ENCODE measurements at places on chromosomes 2 and 18. TPM values are rescaled to one million over a fixed set of nuclear protein-coding genes. Genes with fewer than 3 reads are reported as not detected.
A peak's percentile ranks its signal among the peaks of the same experiment; 100 is the strongest.

The IL1RN gene
- total RNA-seq, result not detected

The FSHR gene
- total RNA-seq, result 0.38 TPM

The CAPN14 gene
- total RNA-seq, result 0.14 TPM

The AAMP gene
- 78.8 TPM for total RNA-seq

The NEU2 gene
- total RNA-seq, result not detected

The KCNG2 gene
- 0.16 TPM for total RNA-seq

The ATP8B1 gene
- total RNA-seq, result 6.9 TPM

The TCF23 gene
- not detected for total RNA-seq

The KCNJ13 gene
- not detected for total RNA-seq

The HSBP1L1 gene
- total RNA-seq, result 3.8 TPM

The DLGAP1 gene
- total RNA-seq, result 2.3 TPM

GRCh38 chr2:21220930-21221329 lies 97.2 kb downstream of the TDRD15 start:
- no peaks in the 10 kb centered on the region for H3K36me3 ChIP-seq
- H3K27ac ChIP-seq, result no peak overlapping the region
- no peak for DNase-seq
- no peaks in the 10 kb centered on the region for H3K27me3 ChIP-seq

DNA sequence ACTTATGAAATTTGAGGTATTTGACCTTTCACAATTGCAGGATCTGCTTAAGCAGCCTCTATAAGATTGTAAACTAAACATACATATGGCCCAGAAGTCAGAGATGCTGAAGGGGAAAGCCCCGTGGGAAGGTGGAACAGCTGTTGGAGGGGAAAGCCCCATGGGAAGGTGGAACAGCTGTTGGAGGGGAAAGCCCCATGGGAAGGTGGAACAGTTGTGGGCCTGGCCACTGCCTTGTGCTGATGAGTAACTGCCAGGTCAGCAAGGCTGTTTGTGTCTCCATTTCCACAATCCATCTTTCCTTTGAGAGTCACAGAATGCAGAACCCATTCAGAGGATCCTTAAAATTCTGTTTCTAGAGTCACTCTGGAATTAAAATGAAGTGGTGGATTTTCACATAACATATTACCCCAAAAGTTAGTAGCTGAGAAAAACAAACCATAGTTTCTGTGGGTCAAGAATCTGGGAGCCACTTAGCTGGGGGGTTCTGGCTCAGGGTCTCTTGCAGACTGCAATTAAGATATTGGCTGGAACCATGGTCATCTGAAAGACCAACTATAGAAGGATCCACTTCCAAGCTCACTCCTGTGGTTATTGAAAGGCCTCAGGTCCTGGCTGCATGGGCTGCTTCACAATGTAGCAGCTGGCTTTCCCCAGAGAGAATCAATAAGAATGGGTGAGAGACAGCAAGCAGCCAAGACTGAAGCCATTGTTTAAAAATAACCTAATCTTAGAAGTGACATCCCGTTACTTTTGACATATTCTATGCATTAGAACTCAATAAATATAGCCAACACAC lies 86.6 kb upstream of the CAVIN2 start:
- no peak overlapping the region for H3K4me3 ChIP-seq
- H3K36me3 ChIP-seq, result no peaks in the 10 kb centered on the region
- peak; percentile 15 for DNase-seq

DNA sequence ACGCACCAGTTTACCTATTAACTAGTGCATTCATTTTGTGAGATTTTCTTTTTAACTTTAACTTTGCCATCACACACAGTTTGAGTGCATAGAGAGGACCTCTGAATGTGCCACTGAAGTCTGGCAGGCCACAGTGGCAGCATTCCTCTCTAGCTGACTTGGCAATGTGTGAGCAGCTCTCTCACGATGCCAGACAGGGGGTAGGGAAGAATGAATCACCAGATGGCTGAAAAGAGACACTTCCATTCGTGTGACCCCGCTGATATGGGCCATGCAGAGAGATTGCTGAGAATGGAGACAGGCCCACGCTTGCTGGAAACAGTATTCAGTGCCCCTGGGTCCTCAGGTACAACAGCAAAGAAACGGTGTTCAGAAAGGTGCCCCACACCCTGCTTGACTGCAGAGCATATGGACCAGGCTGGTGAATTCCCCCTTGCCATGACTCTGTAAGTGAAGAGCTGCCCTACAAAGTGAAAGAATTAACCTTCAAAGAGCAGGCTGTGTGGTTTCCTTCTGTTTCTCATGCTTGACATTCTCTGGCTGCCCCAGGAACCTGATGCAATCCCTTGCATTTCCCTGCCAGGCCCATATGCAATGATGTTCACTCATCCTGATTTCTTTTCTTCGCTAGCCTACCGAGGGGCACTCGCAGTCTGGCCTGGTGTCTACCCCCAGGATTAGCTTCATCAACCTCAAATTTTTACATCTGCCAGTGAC lies 236.1 kb downstream of the CDH20 start:
- peak; percentile 86 for DNase-seq
- H3K27ac ChIP-seq, result peak overlapping the region; percentile 82
- no peaks in the 10 kb centered on the region for H3K27me3 ChIP-seq
- no peaks in the 10 kb centered on the region for H3K36me3 ChIP-seq
- peaks cover 12% of the 10 kb centered on the region for H3K4me1 ChIP-seq

- H3K27me3 ChIP-seq, result no peaks in the 10 kb centered on the region
- H3K4me1 ChIP-seq, result no peaks in the 10 kb centered on the region
- no peak overlapping the region for H3K4me3 ChIP-seq
- no peak overlapping the region for H3K27ac ChIP-seq
- H3K36me3 ChIP-seq, result no peaks in the 10 kb centered on the region
These were observed 286.2 kb upstream of the ACVR2A start for GRCh38 chr2:147558620-147559019.

GRCh38 chr2:19987936-19988335 lies 2.0 kb downstream of the WDR35 start:
- DNase-seq, result no peak
- peaks cover 3% of the 10 kb centered on the region for H3K36me3 ChIP-seq
- H3K4me1 ChIP-seq, result peaks cover 16% of the 10 kb centered on the region
- H3K4me3 ChIP-seq, result no peak overlapping the region

DNA sequence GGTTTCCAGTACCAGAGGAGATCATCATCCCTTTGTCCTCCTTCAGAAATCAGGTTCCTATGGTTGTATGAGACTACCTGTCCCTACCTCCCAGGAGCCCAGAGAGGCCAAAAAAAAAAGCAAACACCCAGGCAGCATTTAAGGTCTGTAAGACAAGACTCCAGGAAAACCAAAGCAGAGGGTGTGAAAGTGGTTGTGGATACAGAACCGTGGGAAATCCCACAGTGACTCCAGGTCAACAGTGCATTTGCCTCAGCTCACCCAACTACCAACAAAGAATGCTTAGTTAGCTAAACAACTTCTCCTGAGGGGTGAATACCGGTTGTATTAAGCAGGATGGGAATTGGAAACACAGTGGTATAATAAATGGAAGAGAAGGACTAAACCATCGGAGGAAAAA lies 83.6 kb downstream of the LBH start:
- H3K4me1 ChIP-seq, result no peaks in the 10 kb centered on the region
- no peaks in the 10 kb centered on the region for H3K36me3 ChIP-seq
- H3K4me3 ChIP-seq, result no peak overlapping the region
- H3K27ac ChIP-seq, result no peak overlapping the region

DNA sequence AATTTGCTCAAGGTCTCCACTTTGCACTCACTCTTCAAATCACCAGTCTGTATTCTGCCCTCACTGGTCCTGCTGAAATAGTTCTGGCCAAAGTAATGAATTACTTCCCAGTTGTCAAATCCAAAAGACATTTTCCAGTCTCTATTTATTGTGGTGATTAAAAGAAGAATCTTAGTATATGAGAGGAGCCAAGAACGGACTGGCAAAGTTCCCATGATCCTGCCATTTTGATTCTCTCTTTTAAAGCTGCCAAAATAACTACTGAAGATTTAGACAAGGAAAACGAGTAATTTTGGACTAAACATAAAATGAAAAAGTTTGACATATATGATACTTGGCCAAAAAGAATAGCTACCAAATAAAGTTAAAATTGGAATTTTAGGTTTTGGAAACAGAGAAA lies 12.0 kb downstream of the THSD7B start:
- H3K4me1 ChIP-seq, result no peaks in the 10 kb centered on the region
- no peak overlapping the region for H3K4me3 ChIP-seq
- no peaks in the 10 kb centered on the region for H3K36me3 ChIP-seq
- no peak overlapping the region for H3K27ac ChIP-seq

GRCh38 chr2:237759176-237759575 lies 39.4 kb upstream of the RBM44 start:
- H3K4me1 ChIP-seq, result peaks cover 5% of the 10 kb centered on the region
- DNase-seq, result no peak
- no peaks in the 10 kb centered on the region for H3K27me3 ChIP-seq
- H3K4me3 ChIP-seq, result no peak overlapping the region
- no peak overlapping the region for H3K27ac ChIP-seq
- H3K36me3 ChIP-seq, result peaks cover 33% of the 10 kb centered on the region

GRCh38 chr2:3010001-3010400 lies 367.6 kb downstream of the EIPR1 start:
- H3K4me3 ChIP-seq, result no peak overlapping the region
- H3K27me3 ChIP-seq, result no peaks in the 10 kb centered on the region
- no peaks in the 10 kb centered on the region for H3K36me3 ChIP-seq
- H3K27ac ChIP-seq, result no peak overlapping the region

DNA sequence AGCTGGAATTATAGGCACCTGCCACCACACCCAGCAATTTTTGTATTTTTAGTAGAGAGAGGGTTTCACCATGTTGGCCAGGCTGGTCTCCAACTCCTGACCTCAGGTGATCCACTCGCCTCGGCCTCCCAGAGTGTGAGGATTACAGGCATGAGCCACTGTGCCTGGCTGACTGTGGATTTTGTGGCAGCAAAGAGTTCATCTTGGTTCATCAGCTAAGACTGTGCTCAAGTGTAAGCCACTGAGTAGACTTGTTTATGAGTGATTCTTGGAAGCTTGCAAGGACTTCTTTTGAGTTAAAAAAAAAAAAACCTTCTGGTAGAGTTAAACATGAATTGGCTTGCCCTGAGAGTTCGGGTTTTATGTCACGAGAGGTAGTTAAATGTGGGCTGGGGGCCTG lies 34.7 kb downstream of the CD8B start:
- no peak overlapping the region for H3K27ac ChIP-seq
- H3K4me1 ChIP-seq, result no peaks in the 10 kb centered on the region
- H3K36me3 ChIP-seq, result no peaks in the 10 kb centered on the region
- no peak for DNase-seq
- no peak overlapping the region for H3K4me3 ChIP-seq

DNA sequence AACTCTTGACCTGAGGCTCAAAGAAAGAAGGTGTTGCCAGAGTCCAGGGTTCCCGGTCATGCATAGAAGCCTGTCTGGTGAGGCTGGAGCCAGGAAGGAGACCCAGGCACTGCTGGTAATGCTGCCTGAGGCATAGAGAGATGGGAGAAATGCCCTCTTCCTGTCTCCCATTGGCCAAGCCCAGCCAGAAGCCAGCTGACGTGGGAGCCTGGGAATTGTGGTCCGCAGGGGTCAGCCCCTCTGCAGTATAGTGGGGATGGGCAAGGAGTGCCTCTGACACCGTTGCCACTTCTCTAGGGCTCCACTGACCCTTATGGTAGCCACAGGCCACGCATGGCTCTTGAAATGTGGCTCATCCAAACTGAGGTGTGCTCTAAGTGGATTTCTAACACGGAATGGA lies 95.7 kb downstream of the CTIF start:
- no peak for DNase-seq
- no peak overlapping the region for H3K4me3 ChIP-seq
- H3K36me3 ChIP-seq, result peaks cover 2% of the 10 kb centered on the region
- H3K27ac ChIP-seq, result no peak overlapping the region

GRCh38 chr2:32355976-32356680 lies 695 bp upstream of the BIRC6 start:
- peaks cover 7% of the 10 kb centered on the region for H3K4me1 ChIP-seq
- peak; percentile 47 for DNase-seq
- H3K36me3 ChIP-seq, result no peaks in the 10 kb centered on the region
- peak overlapping the region; percentile 90 for H3K27ac ChIP-seq
- H3K27me3 ChIP-seq, result no peaks in the 10 kb centered on the region

GRCh38 chr18:63783394-63783793 lies 8.2 kb downstream of the SERPINB7 start:
- H3K4me3 ChIP-seq, result no peak overlapping the region
- H3K27ac ChIP-seq, result no peak overlapping the region
- H3K27me3 ChIP-seq, result no peaks in the 10 kb centered on the region
- peaks cover 4% of the 10 kb centered on the region for H3K4me1 ChIP-seq

GRCh38 chr2:222861411-222862105 lies 722 bp downstream of the ACSL3 start:
- H3K27ac ChIP-seq, result peak overlapping the region; percentile 92
- no peaks in the 10 kb centered on the region for H3K36me3 ChIP-seq
- peaks cover 31% of the 10 kb centered on the region for H3K4me1 ChIP-seq
- no peak for DNase-seq
- no peaks in the 10 kb centered on the region for H3K27me3 ChIP-seq

DNA sequence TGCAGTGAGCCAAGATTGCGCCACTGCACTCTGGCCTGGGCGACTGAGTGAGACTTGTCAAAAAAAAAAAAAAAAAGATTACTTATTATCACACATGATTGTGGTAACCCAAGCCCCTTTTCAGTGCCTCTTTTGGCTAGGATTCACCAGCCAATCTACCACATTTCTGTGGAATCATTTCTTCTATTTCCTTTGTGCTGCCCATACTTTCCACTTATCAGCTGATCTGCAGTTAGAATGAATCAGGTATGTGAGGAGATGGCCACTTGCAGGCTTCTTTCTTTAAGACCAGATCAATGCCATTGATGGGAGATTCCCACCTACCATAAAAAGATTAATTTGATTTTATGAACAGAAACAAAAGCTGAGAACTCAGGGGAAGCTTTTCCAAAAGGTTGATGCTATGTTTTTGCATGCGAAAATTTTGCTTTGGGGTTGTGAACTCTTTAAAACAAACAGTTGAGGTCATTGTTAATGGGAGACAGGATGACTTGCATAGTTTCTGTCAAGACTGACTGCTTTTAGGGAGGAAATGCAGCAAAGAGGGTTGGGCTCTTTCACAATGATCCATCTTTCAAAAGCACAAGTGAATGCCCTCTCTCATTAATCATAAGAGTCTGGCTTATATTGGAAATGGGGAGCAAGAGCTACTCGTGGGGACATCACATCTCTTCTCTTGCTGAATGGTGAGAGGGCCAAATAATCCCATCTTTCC lies 66.9 kb upstream of the CYP26B1 start:
- no peak overlapping the region for H3K4me3 ChIP-seq
- peak; percentile 86 for DNase-seq
- no peaks in the 10 kb centered on the region for H3K36me3 ChIP-seq
- peaks cover 23% of the 10 kb centered on the region for H3K4me1 ChIP-seq
- no peaks in the 10 kb centered on the region for H3K27me3 ChIP-seq

GRCh38 chr2:236075802-236076201 lies 92.4 kb downstream of the GBX2 start:
- H3K4me3 ChIP-seq, result no peak overlapping the region
- no peak overlapping the region for H3K27ac ChIP-seq
- peaks cover 9% of the 10 kb centered on the region for H3K4me1 ChIP-seq
- H3K27me3 ChIP-seq, result no peaks in the 10 kb centered on the region

Data from astrocyte (in vitro differentiated cells and primary cell).